ENCODE measurements at places on chromosomes 2 and 18.

DNA sequence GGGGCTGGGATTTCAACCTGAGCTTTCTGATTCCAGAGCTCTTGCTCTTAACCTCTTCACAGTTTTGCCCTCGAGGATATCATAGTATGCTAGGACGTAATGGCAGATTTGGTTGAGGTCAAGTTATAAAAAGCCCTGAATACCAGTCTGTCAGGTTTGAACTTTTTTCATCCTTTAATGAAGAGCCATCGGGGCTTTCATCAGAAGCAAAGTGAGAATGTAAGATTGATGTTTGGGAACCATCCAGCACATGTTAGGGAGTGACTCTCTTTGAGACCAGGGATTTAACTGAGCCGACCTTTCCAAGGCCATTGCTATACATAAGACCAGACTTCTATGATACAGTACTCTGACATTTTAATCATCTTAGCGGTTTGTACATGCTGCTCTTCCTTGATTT is 142.5 kb downstream of the TTC27 start:
- no peak for DNase-seq

- DNase-seq, result no peak
Measured at GRCh38 chr18:5851998-5852397, 43.3 kb downstream of the TMEM200C start.

GRCh38 chr2:43941359-43941758 is 54.4 kb downstream of the LRPPRC start:
- DNase-seq, result no peak

GRCh38 chr2:19802086-19802841 is 99.5 kb downstream of the TTC32 start:
- no peak for DNase-seq

GRCh38 chr2:120759543-120760331 is 24.1 kb downstream of the GLI2 start:
- no peak for DNase-seq

- DNase-seq, result no peak
Measured at GRCh38 chr2:183926433-183926832, 671.9 kb upstream of the ZNF804A start.

GRCh38 chr2:607172-607571 is 70.0 kb downstream of the TMEM18 start:
- no peak for DNase-seq

DNA sequence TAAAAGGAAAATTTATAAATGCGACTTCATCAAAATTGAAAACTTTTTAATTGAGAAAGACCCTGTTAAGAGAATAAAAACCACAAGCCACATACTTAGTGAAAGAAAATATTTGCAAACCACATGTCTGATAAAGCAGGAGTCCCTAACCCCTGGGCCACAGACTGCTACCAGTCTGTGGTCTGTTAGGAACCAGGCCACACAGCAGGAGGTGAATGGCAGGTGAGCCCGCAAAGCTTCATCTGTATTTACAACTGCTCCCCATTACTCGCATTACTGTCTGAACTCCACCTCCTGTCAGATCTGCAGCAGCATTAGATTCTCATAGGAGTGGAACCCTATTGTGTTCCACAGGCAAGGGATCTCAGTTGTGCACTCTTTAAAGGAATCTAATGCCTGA is 95.5 kb upstream of the CRACDL start:
- no peak for DNase-seq

DNA sequence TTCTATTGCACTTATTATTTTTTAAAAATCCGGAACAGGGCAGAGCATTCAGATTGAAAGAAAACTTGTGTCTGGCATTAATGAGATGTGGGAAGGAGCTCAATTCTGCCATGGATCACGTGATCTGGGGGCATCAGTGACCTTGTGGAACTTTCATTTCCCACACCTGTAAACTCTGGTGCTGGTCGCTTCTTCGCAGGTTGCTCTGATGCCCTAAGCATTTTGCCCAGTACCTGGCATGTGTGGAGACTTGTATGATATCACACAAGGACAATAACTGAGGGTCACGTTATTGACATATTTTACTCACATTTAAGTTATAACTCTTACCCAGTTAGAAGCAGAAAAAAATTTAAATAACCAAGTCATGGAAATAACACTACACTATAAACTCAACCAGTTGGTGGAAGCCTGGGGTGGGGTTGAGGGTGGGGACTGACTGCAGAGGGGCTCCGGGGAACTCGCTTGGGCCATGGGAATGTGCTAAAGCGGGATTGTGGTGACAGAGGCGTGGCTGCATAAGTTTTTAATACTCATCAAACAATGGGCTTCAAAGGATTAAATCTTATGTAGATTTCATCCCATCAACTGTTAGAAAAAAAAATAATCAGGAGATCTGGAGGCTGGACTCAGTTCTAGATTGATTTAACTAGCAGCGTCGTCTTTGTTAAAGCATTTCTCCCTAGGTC is 36.5 kb downstream of the ST3GAL5 start:
- DNase-seq, result no peak

DNA sequence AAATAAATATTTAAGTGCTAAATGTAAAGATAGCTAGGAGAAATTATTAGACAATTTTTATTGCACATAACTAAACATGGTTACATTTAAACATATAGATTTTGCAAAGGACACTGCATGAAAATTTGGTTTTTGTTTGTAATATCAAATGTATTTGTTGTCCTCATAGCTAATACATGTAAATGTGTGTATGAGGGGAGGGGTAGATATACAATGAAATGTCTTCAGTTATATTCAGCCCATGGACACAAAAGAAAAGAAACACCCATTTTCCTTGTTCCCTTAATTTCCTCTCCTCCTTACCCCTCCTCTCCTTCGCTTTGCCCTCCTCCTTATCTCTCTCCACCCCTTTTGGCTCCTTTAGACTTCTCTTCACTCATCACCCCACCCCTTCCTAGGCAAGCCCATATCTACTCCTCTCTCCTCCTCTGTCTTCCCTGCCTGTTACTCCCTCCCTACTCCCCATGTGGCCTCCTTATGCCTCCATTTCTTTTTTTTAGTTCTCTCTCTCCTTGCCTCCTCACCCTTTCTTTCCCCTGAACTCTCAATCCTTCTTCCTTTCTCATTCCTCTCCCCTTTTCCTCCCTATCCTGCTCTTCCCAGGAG is 1.4 kb downstream of the COL3A1 start:
- no peak for DNase-seq

GRCh38 chr18:61133783-61134182 is 199.4 kb upstream of the CDH20 start:
- DNase-seq, result no peak

- DNase-seq, result no peak
Measured at GRCh38 chr2:162113776-162114168, 38.3 kb downstream of the GCG start.

DNA sequence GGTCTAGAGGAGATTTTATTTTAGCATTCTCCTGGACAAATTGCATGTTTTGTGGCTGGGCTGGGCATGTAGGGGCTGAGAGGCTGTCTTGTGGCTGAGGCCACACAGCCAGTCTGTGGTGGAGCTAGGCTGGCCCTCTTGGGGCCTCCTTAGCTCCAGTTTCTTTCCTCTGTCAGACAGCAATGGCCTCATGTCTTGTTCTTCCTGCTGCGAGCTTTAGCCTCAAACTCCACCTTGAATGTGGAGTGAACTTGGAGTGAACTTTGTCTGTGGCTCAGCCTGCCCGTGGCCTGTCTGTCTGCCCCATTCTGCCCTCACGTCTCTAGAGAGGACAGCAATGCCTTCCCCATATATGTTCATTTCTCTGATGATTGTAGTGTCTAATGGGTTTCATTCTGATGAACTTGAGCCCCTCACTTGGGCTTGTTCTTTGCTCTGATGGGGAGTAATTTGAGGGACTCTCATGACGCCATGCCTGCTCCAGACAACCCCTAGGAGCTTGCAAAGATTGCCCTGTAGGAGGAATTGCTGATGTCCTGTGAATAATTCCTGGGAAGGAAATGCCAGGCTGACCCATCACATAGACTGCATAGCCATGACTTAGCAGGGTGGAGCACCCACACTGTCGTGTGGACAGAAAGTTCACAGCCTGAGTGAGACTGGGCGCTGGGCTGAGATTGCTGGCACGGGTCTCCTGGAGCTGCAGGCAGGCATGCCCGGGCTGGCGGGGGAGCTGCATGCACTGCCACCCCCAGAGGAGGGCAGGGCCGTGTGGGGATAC is 42.6 kb downstream of the ASAP2 start:
- no peak for DNase-seq

DNA sequence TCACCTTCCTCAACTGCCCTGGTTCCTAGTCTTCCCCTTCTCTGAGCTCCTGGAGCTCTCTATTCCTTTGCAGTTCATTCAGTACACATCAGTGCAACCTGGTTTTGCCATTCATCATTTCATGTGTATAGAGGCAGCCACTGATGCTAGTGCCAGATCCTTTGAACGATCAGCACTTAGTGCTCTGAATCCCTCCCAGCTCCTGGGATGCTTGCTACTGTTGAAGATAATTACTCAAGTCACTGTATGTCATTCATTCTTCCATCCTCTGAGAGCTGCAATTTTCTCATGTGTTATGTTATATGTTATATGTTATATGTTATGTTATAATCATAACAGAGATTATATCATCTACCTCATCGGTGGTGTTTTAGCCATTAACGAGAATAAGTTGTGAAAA is 98.5 kb upstream of the UXS1 start:
- no peak for DNase-seq

GRCh38 chr18:52175406-52175805 is 164.6 kb upstream of the DCC start:
- DNase-seq, result no peak

DNA sequence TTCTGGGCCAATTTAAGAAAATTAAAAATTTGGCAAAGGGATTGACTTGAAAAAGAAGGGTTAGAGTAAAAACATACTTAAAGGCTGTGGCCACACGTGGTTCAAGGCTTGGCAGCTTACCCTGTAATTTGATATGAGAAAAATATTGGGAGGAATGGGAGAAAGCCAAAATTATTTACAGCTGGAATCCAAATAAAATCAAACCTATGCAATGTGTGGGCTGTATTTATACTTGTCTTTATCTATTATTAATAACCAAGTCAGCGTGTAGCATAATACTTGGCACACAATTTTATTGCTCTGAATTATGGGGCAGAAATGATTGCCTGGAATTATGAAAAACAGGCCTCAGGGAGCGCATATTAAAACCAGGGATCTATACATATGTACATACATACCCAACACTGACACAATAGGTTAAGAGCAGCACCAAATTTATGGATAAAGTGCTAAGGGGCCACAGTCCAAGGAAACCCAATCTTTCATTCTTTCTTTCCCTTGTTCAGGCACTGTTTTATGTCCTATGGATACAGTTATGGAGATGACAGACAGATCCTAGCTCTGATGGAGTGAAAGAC is 35.6 kb downstream of the FAM124B start:
- no peak for DNase-seq

- no peak for DNase-seq
Measured at GRCh38 chr2:232348936-232349335, 29.6 kb upstream of the ALPP start.
